ENCODE measurements at places on chromosomes 13 and 19.

- no peak for DNase-seq
Observed at GRCh38 chr19:44517146-44517545, 12.3 kb downstream of the CEACAM20 start.

- DNase-seq, result no peak
Observed at GRCh38 chr19:13817018-13817614, 21.9 kb downstream of the ZSWIM4 start.

DNA sequence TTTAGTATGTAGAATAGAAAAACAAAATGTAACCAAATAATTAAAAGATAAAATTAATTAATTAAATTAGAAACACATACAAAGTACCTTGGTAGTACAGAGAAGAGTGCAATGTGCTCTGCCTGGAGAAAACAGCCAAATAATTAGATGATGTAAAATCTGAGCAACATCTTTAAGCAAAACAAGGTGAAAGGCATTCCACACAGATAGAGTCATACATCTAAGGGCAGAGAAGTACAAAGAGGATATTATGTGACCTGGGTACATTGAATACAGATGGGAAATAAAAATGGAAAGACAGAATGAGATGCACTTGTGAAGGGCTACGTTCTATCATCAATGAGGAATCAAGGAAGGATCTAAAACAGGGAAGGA, 25.2 kb upstream of the FNDC3A start:
- DNase-seq, result no peak

DNA sequence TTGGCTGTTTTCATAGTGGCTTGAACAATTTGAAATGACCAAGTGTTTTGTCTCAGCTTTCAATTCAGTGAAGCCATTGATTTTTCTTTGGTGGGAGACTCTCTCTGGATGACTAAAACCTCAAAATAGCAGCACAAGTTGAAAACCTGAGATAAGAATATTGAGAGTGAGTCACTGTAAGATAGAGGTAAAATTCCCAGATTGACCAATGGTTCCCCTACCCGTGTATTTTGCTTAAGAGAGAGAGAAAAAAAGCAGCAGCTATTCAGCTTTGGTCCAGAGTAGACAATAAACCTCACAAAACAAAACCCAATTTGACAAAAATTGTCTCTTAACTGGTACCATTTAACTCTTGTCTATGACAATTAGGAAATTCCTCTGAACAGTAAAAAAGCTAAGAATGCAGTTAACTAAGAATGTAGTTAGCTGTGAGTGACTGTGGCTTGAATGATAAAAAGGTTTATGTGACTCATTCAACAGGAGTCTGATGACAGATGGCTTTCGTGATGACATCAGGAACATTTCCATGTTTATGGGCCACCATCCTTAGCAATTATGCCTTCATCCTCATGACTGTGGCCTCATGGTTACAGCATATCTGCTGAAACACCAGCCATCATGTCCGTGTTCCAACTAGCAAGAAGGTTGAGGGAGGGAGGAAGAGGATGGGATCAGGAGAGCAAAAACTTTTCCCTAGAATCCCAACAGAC, 356.9 kb downstream of the NDFIP2 start:
- DNase-seq, result no peak

Data from stimulated activated CD4-positive, alpha-beta T cell treated with anti-CD3 and anti-CD28 coated beads, Interleukin-1b, Interleukin-23, amount 100 ng/mL, for 4 hours (primary cell).